AG09319 (cell line): ENCODE measurements at places on chromosomes 7 and 10.
A peak's percentile ranks its signal among the peaks of the same experiment; 100 is the strongest.

DNA sequence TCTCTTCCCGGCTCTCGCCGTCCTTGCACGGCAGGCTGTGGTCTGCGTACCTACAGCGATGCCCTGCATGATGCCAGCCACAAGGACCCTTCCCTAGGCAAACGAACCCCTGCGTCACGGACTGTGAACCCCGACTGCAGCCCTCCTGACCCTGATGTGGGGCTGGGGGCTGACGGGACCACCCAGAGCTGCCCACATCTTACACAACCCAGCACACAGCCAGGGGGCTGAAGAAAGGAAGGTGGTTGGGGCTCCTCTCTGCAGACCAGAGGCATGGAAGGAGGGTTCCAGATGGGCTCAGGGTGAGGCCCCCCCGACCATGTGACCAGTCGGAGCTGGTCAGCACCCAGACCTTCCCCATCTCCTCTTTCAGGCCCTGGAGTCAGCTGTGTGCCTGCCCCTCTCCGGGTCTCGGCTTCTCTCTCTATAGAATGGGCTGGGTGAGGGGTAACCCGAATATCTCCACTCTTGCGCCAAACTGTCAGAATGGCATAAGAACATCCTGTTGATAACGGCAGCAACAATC lies 41.4 kb downstream of the EBF3 start:
- no peak for DNase-seq

DNA sequence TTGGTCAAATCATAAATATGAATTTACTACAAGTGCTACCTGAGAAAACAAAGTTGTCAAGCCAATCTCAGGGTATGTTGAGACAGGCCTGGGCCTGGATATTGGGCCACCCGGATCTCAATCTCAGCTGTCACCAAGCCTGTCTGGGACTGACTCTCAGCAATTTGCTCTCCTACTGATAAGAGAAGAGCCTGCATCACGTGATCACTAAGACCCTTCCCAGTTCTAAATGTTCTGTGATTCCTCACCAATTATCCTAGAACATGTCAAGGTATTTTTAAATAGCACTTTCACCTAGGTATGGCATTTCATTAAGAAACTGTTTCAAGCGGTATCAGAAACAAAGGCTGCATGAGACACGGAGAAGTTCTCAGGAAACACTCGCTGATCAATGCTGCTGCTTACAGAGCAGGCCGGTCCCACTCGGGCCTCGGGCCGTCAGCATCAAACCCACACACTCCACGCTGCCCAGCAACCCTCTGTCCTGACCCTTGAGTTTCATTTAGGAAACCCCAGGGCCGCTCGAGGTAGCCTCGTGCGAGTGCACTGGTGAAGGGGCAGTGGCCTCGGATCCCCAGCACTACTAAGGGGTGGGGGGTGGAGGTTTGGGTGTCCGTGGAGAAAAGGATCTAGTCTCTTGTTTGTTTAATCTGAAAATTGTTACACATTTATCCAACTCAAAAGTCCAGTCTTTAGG lies 4.1 kb downstream of the KLF6 start:
- DNase-seq = no peak

- no peak for DNase-seq
These were observed 145.1 kb upstream of the MEOX2 start for GRCh38 chr7:15831606-15832005.

DNA sequence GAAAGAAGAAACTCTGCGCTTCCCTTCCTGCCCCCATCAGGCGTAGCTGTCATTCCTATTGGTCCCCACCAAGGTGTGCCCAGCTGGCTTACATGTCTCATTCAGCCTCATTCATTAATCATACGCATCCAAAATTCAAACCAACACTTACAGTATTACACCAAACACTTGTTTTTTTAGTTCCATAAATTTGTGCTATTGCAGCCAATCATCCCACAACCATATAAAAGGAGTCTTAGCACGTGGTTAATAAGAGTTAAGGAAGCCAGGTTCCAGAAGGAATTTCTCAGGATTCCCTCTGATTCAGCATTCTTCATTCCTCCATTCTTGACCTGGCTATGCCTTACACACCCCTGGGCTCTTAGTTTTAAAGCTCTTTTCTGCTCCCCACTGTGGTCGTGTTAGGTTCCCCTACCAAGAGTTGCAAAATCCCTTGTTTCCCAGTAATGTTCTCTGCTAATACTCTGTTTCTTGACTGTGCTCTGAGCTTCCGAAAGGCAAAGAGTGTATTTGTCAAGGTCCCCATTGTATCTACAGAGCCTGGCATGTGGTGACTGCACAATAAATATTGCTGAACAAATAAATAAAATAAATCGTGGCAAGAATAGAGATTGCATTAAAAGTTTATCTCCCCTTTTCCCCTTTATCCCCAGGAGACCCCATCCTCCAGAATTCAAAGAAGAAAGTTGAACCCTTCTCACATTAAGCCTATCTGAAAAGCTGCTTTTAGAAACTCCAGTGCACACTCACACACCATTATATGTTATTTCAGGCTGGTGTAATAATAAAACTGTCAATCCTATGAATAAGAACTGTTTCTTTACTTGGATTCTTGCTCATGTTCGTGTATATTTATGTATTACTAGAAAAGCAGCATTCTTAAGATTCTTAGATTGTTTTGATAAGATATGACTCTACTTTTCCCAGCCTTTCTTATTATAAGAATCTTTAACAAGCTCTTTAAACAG lies 514.4 kb downstream of the INHBA start:
- peak; percentile 16 for DNase-seq

GRCh38 chr10:26802527-26802926 lies 58.2 kb downstream of the ABI1 start:
- DNase-seq = no peak

- DNase-seq = no peak
These were observed 15.3 kb upstream of the MRPS24 start for GRCh38 chr7:43884617-43885016.

DNA sequence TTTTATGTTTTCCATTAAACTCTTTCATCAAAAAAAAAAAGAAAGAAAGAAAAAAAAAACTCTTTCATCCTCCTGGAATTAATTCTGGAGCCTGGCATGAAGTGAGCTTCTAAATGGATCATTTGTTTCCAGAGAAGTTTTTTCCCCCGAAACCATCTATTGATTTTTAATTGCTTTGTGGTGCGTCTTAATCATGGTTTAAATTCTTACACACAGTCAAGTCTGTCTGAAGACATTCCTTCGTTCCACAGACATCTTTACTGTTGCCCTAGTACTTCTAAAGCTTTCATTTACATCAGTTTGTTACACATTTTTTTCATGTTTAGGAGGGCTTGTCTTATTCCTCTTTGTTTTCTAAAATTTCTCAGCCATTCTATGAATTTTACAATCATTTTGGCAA lies 493.4 kb upstream of the FOXK1 start:
- DNase-seq = no peak

GRCh38 chr7:81902536-81902935 lies 132.7 kb upstream of the HGF start:
- no peak for DNase-seq

DNA sequence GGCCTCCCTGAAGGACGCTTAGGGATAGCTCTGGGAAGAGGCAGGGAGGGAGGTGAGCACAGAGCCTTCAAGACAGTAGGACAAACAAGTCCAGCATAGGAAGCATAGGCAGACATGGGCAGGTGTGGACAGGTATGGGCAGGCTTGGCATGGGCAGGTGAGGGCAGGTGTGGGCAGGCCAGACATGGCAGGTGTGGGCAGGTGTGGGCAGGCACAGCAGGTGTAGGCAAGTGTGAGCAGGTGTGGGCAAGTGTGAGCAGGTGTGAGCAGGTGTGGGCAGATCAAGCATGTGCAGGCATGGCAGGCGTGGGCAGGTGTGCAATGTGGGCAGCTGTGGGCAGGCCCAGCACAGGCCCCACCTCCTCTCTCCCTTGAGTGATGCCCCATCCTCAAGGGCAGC lies 148.8 kb upstream of the ZMIZ1 start:
- no peak for DNase-seq

DNA sequence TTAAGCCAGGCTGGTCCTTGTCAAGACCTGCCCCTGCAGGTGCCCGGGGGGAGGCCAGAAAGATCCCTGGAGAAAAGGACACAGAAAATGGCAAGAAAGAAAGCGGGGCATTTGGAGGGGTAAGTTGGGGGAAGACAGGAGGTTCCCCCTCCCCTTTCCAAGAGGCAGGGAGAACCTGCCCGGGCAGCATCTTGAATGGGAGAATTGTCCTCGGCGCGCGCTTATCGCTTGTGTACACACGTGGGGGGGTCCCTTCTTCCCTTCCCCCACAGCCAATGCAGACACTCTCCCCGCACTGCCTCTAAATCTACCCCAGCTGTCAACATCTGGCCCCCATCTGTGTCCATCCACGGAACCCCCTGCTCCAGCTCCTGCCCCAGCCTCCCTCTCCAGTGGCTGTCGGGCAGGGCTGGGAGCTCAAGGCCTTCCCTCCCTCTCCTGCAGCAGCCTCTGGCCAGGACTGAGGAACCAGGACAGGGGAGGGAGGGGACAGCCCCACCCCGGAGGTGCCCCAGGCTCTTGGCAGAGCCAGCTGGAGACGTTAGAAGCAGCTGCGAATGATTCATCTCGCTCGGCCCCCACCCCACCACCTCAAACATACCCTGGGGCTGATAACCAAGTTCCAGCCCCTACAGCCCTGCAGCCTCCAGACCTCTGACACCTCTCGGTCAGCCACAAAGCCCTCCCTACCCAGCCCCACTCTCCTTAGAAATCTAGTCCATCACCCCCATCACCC lies 25.3 kb downstream of the EPHB4 start:
- peak; percentile 84 for DNase-seq

GRCh38 chr10:77641788-77642397 lies 4.3 kb upstream of the KCNMA1 start:
- DNase-seq = no peak

DNA sequence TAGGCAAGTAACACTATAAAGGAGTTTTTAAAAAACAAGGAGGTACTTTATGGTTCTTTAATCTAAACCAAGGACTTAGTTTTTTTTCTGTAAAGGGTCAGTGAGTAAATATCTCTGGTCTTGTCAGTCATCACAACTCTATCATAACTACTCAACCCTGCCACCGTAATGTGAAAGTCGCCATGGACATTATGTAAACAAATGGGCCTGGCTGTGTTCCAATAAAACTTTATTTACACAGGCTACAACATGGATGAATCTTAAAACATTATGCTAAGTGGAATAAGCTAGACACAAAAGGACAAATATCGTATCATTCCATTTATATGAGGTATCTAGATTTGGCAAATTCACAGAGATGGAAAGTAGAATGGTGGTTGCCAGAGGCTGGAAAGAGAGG lies 60.8 kb upstream of the SP4 start:
- no peak for DNase-seq

- DNase-seq = no peak
These were observed 10.7 kb upstream of the OGA start for GRCh38 chr10:101828766-101829551.

- DNase-seq = no peak
These were observed 13.9 kb downstream of the ADK start for GRCh38 chr10:74164716-74165529.

GRCh38 chr7:69812756-69813155 lies 214.5 kb downstream of the AUTS2 start:
- no peak for DNase-seq

DNA sequence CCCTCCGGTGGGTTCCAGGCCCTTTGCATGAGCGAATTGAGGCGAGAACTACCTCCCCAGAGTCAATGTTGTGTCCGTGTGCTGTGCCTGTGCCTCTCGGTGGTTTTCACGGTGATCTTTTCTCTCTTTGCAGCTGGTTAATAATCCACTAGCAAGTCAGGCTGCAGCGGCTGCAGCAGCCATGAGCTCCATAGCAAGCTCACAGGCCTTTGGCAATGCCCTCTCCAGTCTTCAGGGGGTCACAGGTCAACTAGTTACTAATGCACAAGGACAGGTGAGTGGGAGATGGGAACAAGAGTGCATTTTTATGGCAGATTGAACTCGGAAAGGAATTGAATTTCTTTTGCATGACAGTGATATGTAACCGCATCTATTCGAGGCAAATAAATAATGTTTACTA lies 159.7 kb upstream of the YAE1 start:
- no peak for DNase-seq

DNA sequence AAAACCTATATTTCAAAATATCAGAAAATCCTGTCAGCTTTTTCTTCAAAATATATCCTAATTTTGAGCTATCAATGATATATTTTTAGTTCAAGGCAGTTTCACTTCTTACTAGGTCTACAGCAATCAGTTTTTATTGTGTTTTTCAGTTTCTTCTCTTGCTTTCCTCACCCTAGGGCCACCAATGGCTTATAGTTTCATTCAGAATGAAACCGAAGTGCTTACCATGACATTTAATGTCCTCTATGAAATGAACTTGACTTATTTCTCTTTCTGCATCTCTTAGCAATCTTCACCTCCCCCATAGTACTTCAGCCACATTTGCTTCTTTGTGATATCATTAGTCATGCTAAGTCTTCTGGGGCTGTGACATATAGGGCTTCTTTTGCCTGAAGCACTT lies 100.3 kb downstream of the ARL5B start:
- no peak for DNase-seq

GRCh38 chr7:98619450-98620321 lies 2.6 kb downstream of the NPTX2 start:
- no peak for DNase-seq

- no peak for DNase-seq
These were observed 29.0 kb downstream of the AKR1D1 start for GRCh38 chr7:138105221-138105620.

- no peak for DNase-seq
These were observed 20.4 kb downstream of the DNAJB12 start for GRCh38 chr10:72334196-72334824.

DNA sequence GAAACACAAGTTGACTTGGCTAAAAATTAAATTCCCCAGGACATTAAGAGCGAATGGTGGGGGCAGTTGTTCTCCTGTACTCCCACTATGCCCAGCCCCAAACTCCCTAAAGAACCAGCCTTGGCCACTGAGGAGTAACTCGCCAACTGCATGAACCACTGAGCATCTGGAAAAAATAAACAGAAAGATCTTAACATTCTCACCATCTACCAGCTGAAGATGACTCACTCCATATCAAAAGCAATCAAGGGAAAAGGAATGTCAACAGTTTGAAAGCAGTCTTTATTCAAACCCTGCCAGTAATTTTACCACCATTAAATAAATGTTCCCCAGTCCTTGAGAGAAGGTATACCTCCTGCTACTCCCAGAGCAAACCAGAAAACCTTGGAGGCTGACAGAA lies 45.4 kb downstream of the CTTNBP2 start:
- peak; percentile 36 for DNase-seq

GRCh38 chr7:50621206-50621605 lies 56.0 kb upstream of the DDC start:
- DNase-seq = no peak

DNA sequence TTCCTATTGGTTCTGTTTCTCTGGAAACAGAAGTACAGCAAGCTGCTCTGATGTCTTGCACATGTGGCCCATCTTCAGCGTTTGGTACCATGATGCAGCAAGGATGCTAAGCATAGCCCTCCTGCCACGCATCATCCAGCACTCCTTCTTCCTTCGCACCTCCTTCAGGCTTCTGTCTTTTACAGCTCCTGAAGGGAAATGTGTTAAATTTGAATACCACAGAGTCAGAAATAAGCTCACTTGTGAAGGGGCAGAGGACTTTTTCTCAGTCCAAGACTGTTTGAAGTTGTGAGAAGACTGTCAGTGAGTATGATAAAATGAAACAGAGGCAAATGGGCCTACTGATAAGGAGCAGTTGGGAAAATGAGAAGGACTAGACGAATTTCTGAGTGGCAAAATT lies 20.7 kb downstream of the TSPAN13 start:
- DNase-seq = no peak
